CD4-positive, alpha-beta memory T cell (primary cell): ENCODE measurements at places on chromosomes 6 and 20.

DNA sequence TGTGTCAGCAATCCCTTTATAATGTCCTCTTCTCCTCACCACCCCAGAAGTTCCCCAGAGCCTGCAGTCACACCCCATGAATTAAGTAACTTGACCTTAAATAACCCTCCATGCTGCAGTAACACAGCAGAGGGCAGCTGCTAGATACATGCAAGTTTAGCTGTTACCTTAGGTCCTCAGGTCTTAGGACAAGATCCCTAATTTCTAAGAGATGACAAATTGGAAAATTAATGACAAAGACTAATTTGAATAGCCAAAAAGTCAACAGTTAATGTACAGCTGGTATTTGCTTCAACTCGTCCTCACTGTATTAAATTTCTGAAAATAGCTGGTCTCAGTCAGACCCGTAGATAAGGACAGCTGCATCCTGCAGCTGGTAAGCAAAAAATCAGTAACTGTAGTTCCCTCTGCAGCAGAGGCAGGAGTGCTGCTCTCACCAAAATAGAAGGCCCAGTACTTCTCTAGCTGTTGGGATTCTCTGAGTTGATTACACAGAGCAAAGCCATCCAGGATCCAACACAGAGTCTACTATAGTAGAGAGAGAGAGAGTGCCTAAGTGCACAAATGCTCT lies 62.4 kb downstream of the TNFRSF21 start:
- DNase-seq: no peak

GRCh38 chr6:111573131-111573883 lies 32.4 kb downstream of the TRAF3IP2 start:
- DNase-seq: no peak

DNA sequence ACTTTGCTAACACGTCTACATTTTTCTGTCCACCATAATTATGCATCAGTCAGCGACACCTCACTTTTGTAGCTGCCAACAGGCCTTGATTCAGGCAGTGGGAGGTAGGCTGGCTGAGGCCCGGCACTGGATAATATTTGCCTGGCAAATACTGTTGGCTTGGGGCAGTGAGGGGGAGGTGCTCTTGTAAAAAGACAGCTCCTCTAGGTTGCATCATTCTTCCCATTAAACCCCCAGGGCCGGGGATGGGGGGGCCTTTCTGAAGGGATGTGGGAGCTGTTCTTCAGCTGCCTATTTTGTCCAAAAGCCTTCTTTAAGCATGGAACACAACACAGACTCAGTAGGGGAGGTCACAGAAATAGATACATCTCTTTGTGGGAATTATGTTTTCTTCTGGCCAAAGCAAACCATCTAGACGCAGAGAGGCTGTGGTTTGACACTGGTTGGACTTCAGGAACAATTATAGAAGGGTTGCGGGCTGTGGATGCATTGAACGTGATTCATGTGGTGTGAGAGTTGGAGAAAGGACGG lies 338.3 kb upstream of the NT5E start:
- no peak for DNase-seq

DNA sequence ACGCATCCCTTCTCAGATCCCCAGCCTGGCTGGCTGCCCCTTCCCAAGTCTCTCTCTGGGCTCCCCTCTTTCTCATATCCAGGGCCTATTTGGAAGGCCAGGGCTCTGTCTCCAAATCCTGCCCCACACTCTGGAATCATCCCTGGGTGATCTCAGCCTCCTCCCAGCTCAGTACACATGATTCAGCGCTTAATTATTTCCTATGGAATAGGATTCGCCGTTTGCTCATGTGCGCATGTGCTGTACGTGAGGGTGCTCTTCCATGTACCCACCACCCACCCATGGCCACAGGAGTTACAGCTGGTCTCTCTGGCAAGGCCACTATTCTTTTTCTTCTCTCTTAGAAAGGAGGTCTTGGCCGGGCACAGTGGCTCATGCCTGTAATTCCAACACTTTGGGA lies 81.7 kb upstream of the FOXP4 start:
- DNase-seq: no peak

DNA sequence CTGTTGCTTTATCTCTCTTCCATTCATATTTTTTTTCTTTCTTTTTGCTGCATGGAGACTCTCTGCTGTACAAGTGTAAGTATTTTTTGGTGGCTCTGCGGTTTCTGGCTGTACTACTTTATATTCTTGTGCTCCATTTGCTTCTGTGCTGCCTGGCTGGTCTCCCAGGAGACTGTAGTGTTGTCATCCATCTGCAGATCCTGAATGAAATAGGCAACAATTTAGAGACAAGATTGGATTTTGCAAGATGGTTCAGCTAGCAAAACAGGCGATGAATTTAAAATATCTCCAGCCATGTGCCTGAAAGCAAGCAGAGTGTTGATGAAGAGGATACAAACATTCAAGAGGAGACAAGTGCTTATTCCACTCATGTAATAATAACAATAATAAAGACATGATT lies 75.1 kb upstream of the SCGN start:
- DNase-seq: no peak

GRCh38 chr6:111651185-111652034 lies 45.7 kb upstream of the TRAF3IP2 start:
- DNase-seq: no peak

DNA sequence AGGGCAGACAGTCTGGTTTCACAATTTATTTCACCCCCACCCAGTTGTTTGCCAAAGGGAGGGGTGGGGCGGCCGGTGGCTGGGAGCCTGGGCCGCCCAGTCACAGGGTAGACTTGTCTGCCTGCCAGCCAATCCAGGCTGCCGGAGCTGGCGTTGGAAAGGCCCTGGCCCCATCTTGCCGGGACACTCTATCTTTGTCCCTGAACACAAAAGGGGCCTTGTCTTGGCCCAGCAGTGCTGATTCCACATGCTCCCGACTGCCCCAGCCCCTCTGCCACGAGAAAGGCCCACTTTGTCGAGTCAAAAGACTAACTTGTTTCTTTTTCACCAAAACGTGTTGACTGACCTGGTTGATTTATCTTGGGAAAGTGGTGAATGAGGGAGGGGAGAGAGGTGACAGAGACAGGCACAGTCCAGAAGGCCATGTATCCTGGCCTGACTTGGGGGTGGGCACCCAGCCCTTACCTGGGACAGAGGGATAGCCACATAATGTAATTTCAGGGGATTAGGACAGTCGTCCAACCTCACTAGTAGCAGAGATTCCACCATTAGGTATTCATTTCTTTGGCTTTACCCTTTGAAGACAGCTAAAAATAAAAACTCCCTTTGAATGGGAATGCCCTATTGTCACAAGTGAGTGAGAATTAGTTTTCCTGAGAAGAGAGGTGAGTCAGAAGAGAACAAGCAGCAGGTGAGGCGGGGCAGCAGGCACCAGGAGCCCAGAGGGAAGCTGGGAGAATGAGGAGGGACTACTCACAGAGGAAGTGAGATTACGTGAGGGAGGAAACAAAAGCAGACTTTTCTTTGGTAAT lies 67.0 kb upstream of the SIRPA start:
- no peak for DNase-seq

- no peak for DNase-seq
Measured at GRCh38 chr20:56826705-56827665, 197.9 kb downstream of the TFAP2C start.

DNA sequence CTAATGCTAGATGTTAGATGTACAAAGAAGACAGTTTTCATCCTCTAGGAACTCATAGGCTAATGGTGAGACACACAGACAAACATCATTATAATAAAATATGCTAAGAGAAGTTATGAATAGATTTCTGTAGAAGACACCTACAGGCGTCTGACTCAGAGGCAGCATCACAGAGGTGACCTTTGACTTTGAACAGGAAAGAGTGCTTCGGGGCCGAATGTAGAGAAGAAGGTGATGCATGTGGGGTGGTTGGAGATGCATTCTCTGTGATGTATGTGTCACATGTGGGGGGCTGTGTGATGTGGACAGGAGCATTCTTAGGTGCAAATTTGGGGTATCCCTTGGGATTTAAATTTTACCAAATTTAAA lies 6.8 kb downstream of the GUCA1A start:
- DNase-seq: no peak

- DNase-seq: no peak
Measured at GRCh38 chr20:60806354-60806753, 445.7 kb upstream of the CDH4 start.

DNA sequence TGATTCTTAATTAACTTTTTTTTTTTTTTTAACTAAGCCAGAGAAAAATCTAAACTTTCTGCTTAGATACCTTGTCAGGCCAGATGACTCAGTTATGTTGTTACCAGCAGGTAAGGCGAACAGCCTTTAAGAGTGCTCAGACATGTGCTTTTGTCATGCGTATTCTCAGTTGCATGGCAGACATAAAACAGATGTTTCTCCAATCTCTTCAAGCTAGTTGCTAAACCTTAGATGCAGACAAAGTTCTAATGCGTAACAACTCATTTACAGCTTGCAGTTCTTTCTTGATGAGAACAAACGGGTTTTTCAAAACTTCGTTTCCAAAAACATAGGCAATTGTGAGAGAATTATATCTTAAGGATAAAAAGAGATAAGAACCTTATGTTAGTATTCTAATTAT lies 49.6 kb upstream of the GFRAL start:
- no peak for DNase-seq

DNA sequence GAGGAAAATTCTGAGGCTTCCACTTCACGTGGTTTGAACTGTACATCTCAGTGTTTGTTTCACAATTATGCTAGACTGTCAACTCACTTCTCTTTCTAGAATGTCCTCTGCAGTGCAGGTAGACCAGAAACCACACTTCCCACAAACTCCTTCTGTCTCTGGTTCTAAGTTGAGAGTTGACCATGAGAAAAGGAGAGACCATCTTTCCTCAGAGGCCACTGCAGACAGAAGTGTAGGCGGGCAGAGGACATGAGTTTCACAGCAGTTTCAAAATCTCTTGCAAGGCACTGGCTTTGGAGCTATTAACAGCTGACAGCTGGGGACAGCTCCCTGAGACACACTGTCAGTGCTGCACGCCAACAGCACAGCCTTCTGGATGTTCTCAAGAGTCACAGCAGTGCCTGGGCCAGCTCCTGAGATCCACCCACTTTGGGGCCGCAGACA lies 55.4 kb upstream of the MOXD1 start:
- no peak for DNase-seq
